ENCODE measurements at places on chromosomes 11 and 22.

- DNase-seq: no peak
Observed at GRCh38 chr22:50547263-50547985, 1.7 kb downstream of the KLHDC7B start.

- no peak for DNase-seq
Observed at GRCh38 chr11:75051043-75051442, 45.6 kb downstream of the OR2AT4 start.

- DNase-seq: no peak
Observed at GRCh38 chr11:109849946-109850345, 243.2 kb upstream of the ZC3H12C start.

DNA sequence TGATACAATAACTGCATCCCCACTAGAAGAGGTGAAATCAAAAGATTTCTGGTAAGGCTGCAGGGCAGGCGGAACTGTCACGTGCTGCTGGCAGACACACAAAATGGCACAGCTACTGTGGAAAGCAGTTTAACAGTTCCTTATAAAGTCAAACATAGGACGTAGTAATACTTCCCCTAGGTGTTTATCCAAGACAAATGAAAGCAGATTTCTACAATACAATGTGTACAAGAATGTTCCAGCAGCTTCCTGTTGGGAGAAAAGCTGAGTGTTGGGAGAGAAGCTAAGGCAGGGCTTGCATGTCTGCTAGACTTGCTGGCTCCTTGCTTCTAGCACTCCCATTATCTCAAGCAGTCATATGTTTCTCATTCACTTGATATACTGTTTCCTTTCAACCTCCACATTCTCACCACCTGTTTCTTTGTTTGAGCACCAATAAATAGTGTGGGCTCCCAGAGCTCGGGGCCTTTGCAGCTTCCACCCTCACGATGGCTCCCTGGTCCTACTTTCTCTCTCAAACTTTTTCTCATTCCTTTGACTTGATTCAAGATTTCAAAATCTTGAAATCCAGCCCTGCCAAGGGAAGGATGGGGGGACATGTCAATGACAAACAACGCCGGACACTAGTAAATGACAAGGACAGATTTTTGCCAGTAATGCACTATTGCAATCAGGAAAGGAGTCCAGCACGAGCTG is 21.2 kb upstream of the IL17RA start:
- peak; percentile 20 for DNase-seq

DNA sequence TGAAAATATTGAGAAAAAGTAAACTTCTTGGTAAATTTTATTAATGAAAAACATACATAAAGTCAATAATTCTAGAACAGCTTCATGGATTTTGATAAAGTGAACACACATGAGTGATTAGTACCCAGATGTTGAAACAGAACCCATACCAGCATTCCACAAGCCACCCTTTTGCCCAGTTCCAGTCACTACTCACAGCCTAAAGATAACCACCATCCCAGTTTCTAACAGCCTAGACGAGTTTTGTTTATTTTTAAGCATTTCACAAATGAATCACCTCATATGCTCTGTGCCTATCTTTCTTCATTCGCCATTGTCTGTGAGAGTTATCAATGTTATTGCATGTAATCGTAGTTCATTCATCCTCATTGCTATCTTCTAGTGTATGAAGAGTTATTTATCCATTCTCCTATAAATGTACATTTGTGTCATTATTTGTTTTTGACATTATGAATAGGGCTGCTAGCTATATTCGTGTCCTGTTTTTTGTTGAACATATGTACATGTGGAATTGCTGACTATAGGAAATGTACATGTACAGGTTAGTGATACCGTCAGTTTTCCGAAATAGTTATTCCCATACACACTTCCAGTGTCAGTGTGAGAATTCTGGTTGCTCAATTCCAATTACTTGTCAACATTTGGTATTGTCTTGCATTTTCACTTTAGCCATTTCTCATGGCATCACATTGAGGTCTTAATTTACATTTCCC is 44.5 kb upstream of the TEAD1 start:
- no peak for DNase-seq

DNA sequence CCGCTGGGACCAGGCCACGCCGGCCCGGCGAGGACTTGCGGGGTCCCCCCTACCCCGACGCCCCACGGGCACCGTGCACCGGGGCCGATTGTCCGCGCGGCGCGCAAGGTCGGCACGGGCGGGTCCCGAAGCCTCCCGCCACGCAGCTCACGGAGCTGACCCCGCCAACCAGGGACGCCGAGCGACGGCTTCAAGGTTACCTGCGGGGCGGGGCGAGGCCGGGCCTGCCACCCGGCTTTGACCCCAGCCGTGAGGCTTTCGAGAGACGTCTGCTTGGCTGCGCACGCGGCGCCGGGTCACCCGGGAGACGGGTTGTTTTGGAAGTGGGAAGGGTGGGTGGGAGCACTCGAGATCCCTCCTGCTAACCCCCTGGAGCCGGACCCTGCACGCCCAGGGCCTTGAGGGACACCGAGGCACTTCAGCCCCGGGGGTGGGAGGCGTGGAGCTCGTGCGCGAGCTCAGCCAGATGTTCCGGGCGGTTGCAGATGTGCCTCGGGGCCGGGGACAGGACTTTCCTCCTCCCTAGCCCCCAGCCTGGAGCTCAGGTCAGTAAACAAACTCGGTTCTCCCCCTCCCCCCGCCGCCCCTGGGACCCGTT is 3.2 kb upstream of the WNT11 start:
- DNase-seq: peak; percentile 83

GRCh38 chr11:96680211-96681018 is 290.6 kb downstream of the JRKL start:
- no peak for DNase-seq

DNA sequence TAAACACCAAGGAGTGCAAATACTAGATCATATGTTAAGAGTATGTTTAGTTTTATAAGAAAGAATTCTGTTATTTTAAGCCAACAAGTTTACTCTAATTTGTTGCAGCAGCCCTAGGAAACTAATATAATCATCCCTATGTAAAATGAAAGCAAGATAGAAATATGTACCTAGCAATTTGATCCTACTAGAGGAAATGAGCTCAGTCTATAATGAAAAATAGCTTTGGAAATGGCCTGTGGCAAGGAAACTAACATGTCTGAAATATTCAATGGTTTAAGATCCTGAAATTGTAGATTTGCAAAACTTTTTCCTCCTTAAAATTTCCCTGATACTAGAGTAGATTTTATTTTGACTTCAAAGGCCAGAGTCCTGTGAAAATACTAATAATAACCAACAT is 112.7 kb upstream of the SLC5A12 start:
- no peak for DNase-seq

DNA sequence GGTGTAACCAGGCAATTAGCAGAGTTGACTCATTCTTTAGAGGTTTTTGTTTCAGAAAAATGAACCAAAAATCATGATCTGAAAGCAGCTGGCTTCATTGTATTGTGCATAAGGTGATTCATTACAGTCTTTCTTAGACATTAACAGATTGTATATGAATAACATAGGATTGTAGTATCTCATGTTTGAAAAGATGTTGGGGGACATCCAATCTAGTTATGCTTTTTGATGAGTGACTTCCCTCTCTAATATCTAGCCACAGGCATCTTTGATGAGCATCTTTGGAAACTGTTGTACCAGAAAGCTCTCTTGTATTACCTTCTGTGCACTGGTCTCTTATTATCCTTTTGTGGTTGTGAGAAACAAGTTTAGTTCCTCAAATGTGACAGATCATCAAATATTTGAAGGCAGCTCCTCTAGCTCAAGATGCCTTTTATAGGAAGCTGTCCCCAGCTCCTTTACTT is 8.3 kb downstream of the GRK3 start:
- DNase-seq: peak; percentile 77

- no peak for DNase-seq
Observed at GRCh38 chr22:19755722-19756287, 4.8 kb upstream of the TBX1 start.

- no peak for DNase-seq
Observed at GRCh38 chr11:115360186-115360824, 143.9 kb downstream of the CADM1 start.

- peak; percentile 71 for DNase-seq
Observed at GRCh38 chr11:20647976-20648565, 21.3 kb upstream of the NELL1 start.

- DNase-seq: no peak
Observed at GRCh38 chr22:23045461-23045860, 24.9 kb upstream of the GNAZ start.

GRCh38 chr22:27795053-27795452 is 6.5 kb downstream of the MN1 start:
- no peak for DNase-seq

DNA sequence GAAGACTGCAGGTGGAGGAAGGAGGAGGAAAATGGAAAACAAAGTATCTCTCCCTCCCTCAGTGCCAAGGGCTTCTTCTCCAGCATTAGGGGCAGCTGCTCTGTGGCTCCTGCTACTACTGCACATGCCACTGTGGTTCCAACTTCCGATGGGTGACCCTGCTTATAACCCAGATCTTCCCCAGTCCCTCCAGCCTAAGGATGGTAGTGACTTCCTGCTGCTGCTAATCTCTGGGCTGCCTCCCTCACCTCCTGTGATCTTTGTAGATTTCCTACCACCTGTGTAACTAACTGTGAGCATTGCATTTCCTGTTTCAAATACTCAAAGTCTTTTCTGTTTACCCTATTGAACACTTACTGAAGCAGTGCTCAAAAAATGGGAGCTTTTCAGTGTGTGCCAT is 28.7 kb upstream of the TRPC6 start:
- no peak for DNase-seq

DNA sequence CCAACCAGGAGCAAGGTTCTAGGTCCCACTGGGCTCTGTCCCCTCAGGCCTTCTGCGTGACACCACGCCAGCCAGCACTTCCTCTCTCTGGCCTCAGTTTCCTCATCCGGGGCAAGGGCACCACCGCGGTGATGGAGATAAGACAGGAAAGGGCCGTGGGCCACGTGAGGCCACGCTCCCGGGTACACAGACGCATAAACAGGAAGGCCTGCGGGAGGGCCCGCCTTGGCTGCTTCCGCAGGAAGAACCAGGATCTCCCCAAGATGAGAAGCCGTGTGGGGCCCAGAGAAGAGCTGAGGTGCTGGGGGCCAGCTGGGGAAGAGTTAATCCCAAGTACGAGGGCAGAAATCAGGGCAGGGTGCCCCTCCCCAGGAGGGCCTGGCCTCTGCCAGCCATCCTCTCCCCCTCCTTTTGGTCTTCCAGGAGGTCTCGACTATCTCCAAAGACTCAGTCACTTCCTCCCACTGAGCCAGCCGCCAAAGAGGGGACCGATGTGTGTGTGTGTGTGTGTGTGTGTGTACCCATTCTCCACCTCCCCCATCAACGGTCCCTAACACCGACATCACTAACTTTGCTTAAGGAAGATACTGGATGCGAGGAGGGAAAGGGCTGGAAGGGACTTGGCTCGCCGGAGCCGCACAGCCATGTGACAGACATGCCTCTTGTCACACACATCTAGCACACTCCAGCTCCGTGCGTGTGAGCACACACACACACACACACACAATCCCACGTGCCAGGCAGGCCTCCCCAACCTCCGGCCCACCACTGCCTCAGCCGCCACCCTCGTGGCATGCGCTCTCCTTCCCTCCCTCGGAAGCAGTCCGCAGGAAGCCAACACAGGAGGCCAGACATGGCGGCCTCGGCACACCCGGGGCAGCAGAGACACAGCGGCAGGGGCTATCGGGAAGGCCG is 1.4 kb downstream of the MFNG start:
- DNase-seq: peak; percentile 87

- DNase-seq: no peak
Observed at GRCh38 chr22:35071784-35072183, 5.8 kb downstream of the ISX start.

DNA sequence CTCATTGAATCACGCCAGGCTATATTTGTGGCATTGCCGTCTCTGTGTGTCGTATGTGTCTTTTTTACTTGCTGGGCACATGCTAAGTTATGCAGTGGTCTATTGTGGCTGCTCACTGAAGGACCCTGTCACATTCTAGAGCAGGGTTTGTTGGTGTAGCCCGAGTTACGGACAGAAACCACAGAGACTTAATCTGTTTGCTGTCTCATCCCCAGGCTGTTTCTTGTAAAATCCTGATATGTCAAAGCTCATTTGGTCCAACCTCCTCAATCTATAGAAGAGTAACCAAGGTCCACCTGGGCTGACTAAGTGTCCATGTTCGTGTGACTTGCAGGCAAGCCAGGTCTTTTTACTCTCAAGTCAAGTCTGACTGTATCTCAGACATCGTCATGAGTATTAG is 5.0 kb downstream of the DPF2 start:
- peak; percentile 63 for DNase-seq

DNA sequence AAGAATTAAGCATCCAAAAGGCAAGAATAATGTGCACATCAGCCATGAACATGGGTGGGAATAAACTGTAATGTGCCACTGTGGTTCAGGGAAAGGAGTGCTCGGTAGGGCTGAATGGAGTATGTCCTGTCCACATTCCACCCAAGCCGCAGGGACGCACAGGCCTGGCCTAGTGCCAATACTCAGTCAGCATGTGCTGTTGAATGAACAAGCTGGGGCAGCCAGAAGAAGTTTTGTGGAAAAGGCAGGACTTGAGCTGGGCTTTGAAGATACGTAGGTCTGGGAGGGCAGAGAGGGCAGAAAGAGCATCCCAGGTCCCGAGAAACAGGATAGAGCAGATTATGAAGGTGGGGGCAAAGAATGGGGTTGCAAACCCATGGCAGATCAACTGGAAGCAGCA is 60.0 kb upstream of the PLET1 start:
- DNase-seq: no peak

- no peak for DNase-seq
Observed at GRCh38 chr11:7610393-7610792, 62.9 kb downstream of the CYB5R2 start.

- no peak for DNase-seq
Observed at GRCh38 chr11:26478710-26479109, 93.4 kb downstream of the MUC15 start.

- peak; percentile 5 for DNase-seq
Observed at GRCh38 chr11:11155962-11156815, 196.9 kb downstream of the CSNK2A3 start.

DNA sequence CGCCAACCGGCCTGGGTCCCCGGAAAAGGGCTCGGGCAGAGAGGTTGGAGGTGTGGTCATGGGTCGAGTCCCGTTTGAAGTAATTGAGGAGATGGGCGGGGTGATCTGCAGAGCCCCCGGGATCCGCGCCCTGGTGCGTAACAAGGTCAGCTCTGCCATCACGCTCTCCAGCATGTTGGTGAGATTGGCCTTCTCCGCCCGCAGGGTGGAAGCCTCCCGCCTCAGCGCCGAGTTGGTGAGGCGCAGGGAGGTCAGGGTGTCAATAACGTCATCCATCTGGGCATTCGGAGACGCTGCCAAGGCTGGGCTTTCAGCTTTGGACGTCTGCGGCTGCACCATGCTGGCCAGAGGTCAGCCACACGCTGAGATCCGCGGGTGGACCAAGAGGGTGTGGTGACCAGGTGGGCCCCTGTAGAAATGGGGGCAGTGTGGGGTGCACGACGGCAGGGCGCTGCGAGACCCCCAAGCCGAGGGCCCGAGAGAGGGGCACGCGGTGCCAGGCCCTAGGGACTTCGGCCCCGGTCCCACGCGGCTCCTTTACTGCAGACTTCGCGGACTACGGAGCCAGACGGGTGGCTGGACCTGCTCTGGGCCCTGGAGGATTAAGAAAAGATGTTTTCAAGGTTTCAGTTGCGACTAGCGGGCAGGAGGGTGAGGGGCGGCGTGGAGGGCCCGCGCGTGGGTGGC is 672 bp downstream of the RTL6 start:
- DNase-seq: no peak

- DNase-seq: no peak
Observed at GRCh38 chr11:68806931-68807844, 34.5 kb downstream of the CPT1A start.

Measured in OCI-M1 (cell line).